Left cardiac atrium (tissue), 4 donors: ENCODE measurements at places on chromosomes 1 and 21. TPM values are rescaled to one million over a fixed set of nuclear protein-coding genes. Genes with fewer than 3 reads are reported as not detected.

DNA sequence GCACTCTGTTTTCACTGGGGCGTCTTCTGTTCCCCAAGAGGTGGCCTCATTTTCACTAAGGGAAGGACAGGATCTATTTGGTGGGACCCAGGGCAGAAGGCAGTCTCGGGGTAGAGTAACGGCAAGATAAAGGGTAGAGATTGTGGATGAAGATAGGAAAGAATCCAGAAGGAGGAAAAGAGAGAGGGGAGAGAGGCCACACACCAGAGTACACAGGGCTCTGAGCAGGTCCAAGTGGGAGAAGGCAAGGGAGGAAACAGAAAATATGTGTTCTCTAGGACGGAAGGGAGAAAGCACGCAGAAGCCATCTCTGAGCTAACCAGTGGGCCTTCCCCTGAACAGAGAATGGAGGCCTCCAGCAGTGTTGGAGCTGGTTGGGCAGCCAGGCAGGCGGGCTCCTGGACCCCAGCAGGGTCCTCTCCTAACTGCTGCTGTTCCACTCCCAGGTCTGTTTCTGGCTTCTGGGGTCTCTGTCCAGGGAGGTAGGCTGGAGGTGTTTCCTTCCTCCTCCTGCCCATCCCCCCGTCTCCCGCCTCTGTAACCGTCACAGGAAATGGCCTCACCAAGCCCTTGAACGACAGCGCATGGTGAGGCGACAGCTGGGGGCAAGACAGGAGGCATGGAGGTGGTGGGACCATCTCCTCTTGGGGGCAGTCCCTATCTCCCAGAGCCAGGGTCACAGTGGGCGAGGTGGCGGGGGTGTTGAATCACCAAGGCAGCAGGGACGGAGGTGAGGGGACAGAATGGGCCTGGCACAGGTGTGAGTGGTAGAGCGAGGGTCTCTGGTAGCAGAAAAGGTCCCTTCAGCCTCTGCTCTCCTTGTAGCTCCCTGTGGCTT, 649 bp downstream of the PTPN7 start:
- no peak for DNase-seq

GRCh38 chr1:10632691-10633090, 157.9 kb downstream of the PEX14 start:
- no peak for DNase-seq

DNA sequence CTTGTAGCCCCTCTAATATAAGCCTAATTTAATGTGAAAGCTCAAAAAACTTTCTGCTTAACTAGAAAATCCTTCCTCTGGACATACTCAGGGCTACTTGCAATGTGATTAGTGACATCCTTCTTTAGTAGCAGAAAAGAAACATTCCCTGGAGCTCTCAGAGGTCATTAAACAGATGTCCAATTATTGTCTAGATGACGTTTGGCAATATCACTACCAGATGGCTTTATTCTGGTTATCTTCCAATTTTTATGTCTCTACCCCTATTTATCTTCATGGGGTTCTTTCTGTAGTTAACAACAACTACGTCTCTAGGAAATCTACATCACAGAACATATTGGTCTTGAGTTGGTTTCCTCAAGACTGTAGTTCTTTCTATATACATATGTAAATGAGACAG, 44.2 kb downstream of the CTH start:
- DNase-seq: no peak

DNA sequence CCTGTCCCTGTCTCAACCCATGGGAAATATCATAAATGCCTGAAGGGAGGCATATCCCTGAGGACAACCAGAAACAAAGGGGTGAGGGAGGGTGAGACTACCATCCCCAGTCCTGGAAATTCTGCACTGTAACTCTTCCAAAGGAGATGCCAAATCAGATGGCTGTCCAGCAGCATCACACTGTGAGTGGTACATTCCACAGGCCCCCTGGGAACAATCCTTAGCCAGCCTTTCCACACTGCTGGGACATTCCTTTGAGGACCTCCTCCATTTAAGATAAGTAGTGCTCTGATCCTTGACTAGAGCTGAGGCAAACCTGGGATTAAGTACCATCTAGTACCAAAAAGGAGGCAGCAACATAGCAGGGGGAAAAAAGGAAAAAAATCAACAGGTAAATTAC, 10.7 kb downstream of the IVL start:
- DNase-seq: no peak

- DNase-seq: no peak
Observed at GRCh38 chr1:224564454-224565084, 51.5 kb upstream of the CNIH3 start.

The LCE2B gene
- not detected for total RNA-seq

The HSPB7 gene
- total RNA-seq: 2,192 TPM

The CHAF1B gene
- 1.4 TPM for total RNA-seq
